ENCODE measurements at places on chromosomes 7 and 10.

DNA sequence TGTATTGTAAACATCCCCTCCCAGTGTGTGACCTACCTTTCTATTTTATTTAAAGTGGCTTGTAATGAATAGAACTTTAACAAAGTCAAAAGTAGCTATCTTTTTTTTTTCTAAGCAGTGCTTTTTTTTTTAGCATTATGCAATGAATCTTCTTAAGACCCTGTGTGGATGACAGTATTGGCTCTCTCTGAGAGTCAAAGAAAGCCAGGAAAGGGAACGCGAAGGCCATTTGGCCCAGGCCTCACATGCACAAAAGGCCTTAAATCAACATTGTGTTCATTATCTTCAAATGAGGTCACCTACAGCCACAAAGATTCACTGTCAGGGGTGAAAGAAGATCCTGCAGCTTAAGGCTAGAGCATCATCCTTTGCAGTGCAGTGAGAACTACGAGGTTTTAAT lies 721.5 kb downstream of the GRID1 start:
- no peak for DNase-seq

GRCh38 chr10:131739206-131739605 lies 161.6 kb upstream of the PPP2R2D start:
- DNase-seq, result no peak

GRCh38 chr7:137287651-137288258 lies 55.8 kb downstream of the PTN start:
- DNase-seq, result no peak

DNA sequence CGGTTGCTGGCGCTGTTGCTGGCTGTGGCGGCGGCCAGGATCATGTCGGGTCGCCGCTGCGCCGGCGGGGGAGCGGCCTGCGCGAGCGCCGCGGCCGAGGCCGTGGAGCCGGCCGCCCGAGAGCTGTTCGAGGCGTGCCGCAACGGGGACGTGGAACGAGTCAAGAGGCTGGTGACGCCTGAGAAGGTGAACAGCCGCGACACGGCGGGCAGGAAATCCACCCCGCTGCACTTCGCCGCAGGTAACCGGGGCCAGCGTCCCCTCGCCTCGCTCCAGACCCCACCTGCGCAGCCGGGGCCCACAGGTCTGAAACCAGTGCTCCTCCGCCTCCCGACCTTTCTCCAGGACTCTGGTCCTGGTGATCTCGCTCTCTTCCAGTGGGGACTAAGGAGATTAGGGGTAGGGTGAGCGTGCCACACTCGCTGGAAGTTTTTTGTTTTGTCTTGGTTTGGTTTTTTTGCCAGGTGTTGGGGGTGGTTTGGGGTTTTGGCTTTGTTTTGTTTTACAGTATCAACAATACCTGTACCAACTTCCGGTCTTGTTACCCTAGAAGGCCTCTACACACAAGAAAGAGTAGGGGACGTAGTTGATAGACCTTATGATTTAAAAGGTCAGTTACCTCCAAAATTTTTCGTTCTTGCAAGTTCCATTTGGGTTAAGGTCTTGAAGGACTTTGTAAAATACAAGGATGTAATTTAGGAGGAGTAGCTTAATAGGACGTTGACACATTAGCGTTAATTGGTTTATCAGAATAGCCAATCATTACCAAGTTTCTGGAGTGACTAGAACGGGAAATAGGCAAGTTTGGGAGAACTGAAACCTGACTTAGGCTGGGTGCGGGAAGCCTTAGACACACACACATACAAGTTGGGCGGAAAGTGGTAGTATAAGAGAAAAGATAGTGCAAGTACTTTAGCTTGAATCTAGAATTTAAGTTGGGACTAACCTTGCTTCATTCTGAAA lies 704 bp downstream of the TNKS2 start:
- peak; percentile 60 for DNase-seq

- no peak for DNase-seq
Observed at GRCh38 chr7:17671956-17672355, 268.3 kb downstream of the SNX13 start.

Data from GM12865 (cell line).